T-helper 9 cell (primary cell): ENCODE measurements at places on chromosomes 6 and 20.
A peak's percentile ranks its signal among the peaks of the same experiment; 100 is the strongest.

GRCh38 chr20:51223183-51223720, 200.3 kb upstream of the KCNG1 start:
- no peak for DNase-seq

DNA sequence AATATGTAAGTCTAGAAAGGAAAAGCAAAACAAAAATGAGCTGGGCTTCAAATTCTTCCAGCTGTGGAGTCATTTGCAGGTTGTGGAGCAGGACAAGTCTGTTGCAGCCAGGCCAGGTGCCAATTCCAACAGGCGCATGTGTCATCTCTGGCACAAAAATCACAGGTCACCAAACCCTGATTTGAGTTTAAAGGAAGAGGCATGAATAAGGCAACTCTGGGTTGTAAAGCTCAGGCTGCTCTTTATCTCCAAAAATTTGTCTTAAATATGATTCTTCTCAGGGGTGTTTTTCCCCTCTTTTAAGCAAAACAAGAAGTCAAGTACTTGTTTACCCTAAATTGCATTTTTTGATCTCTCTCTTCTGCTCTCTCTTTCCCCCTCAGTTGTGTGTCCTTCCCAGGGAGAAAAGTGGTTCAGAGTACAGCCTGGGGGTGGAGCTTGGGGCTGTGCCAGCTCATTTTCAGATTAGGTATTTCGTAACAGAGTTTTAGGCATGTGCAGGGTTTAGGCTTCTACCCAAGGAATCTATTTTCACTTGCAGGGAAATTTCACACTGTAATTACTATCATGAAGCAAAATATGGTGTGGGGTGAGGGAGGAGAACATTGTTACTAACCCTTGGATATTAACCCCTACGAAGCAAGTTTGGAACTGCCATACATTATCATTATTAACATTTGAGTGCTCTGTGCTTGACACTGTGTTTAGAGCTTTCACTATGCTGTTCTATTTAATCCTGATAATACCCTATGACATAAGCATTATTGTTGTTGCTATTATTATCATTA, 8.3 kb upstream of the NCOA3 start:
- peak; percentile 21 for DNase-seq

DNA sequence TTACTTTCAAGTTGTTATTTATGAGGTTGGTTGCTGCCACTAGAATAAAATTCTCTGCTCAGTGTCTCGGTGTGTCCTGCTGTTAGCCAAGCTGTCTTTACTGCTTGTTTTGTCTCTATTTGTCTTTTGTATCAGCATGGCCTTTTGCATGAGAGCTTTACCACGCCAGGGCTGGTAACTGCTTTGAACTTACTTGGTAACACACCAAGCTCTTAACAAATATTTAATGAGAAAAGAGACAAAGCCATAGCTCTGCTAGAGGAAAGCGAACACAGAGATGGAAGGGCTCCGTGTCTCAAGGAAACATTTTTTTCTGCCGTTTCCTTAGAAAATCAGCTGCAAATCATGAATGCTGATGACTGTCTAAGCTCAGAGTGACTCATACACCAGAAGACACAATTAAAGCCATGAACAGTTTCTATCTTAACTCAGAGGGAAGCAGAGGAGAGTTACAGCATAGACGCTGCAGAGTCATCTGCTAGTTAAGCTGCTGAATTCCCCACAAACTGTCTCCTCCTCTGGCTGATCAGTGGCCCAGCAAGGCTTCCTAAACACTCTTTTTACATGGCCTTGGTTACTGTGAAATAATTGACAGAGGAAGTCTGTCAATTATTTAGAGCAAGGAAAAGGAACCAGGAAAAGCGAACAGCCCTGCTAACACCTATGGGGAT, 44.8 kb downstream of the AGPAT4 start:
- DNase-seq, result no peak

DNA sequence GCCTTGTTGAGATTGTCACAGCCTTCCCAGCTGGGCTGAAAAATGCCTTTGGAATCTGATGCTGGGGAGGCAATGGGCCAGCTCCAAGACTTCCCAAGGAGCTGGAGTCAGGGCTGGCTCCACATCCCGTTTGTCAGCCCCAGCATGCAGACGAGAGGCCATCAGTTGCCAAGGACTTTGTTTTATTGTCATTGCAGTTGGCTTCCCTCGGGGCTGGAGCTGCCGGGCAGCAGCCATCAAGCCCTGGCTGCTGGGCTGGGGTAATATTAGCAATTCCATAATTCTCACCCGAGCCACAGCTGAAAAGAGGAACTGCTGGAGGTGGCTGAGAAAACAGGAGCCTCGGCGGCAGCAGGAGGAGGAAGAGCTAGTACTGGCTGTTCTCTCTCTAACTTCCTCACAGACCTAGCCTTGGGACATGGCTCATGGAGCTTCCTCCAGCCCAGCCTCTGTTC, 182.5 kb downstream of the CDC5L start:
- DNase-seq, result no peak

GRCh38 chr6:108120311-108120710, 45.5 kb upstream of the NR2E1 start:
- DNase-seq, result no peak
